ENCODE measurements at places on chromosomes 3 and 15. TPM values are rescaled to one million over a fixed set of nuclear protein-coding genes. Genes with fewer than 3 reads are reported as not detected.

DNA sequence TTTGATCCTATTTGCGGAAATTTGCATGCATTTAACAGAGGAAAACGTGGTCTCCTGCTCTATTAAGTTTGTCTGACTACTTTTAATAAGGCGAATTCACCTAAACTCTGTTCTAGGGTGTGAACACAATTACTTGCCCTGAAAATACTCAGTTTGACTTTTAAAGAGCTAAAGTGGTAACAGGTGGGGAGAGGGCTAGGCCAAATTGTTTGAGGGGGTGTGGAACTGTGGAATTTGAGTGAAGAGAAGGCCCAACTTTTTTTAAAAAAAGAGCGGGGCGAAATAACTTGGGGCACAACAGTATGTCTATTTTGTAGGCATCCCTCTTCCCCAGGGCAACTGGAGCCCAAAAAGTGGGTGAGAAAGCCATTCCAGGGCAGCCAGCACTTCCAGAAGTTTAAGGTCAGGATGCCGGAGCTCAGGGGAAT, 580 bp upstream of the FXR1 start:
- DNase-seq = no peak

- no peak for DNase-seq
These were observed 16.3 kb upstream of the MCF2L2 start for GRCh38 chr3:183444748-183445147.

DNA sequence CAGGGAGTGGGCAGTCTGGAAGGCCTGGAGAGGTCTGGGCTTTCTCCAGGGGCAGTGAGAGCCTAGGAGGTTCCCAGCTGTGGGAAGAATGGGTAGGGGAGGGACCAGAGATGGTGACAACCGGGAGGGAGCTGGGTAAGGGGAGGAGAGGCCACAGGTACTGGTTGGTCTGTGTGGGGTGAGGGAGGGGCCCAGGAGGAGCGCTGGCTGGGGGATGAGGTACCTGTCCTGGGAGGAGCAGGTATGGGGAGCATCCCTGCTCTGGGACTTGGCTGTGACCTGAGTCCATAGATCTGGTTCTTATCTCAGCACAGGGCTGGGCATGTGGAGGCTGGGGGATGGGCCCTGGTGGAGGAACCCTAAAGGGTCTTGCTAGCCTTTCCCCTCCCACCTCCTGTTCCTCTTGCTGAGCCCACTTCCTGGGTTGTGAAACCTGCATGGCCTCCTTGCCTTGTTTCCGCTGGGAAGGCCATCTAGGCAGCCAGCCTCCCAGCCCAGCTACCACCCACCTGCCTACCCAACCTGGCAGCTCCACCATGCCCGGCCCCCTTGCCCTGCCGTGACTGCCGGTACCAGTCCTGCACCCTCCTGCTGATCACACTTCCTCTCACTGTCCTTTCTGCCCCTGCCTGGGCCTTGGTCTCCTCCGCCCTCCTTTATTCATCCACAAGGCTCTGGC, 11.0 kb downstream of the PRKCD start:
- DNase-seq = no peak

GRCh38 chr3:94303897-94304296, 241.0 kb downstream of the NSUN3 start:
- peak; percentile 64 for DNase-seq

DNA sequence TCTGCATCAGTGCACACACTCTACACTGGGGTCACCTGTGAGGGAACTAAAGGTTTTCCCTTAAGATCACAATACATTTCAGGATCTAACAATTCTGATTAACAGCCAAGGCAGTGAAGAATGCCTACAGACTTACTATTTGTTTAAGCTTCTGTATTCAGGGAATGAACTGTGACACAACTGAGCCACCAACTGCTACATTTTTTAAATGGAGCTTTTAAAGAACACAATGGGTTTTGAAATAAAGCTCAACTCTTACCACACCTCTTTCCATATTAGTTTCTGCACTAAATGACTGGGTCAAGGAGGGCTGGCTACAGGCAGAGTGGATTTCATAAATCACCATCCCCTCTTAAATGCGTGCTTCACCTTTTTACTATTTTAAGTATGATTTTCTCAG, 100.2 kb downstream of the TMCC1 start:
- DNase-seq = no peak

DNA sequence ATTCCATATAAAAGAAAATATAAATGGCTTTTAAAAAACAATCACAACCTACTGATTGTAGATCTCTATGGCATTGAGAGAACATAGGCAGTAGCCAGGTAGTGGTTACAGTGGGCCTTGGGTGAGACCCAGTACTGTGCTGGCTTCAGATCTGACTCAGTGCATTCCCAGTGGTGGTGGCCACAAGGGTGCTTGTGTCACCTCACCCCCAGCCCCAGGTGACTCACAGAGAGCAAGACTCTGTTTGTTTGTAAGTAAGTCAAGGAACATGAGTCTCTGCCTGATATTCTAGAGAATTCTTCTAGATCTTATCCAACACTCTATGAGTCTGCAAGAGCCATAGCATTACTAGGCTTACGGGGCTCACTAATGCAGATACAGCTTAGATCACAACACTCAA, 118.8 kb upstream of the AZI2 start:
- no peak for DNase-seq

GRCh38 chr15:39414201-39414600, 166.7 kb upstream of the THBS1 start:
- DNase-seq = no peak

- no peak for DNase-seq
These were observed 113.5 kb upstream of the CHL1 start for GRCh38 chr3:83096-83495.

DNA sequence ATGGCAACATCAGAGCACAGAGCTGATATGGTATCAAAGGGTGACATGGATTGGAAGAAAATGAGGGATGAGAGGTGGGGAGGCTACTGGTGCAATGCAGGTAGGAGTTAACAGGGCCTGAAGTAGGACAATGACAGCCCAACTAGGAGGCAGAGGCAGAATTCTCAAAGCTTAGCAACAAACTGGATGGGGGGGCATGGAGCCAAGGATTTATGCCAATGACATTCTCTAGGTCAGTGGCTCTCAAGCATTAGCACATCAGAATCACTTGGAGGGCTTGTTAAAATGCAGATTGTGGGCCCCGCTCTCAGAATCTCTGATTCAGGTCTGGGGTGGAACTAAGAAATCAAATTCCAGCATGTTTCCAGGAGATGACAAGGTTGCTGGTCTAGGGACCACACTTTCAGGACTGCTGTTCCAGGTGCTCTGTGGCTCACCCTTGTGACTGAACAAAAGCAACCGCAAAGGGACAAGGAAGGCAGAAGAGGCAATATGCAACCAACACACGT, 98.0 kb upstream of the TNIK start:
- no peak for DNase-seq

DNA sequence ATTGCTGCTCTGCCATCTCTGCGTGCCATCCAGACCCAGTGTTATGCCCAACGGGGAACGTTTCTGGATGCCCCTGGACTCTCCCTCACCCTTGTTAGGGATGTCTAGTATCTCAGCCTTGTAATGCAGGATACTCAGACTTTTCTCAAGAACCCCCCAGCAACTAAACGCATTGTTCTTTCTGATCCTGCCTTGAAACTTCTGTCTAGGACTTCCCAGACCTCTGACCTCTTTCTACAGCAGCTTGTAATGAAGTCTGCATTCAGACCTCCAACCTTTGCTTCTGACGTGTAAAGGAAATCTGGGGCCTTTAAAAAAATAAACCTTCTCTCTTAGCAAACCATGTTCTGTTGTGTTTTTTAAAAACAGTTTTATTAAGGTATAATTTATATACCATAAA, 139.5 kb downstream of the KCNAB1 start:
- DNase-seq = no peak

GRCh38 chr15:94744080-94744793, 512.9 kb downstream of the MCTP2 start:
- DNase-seq = no peak

DNA sequence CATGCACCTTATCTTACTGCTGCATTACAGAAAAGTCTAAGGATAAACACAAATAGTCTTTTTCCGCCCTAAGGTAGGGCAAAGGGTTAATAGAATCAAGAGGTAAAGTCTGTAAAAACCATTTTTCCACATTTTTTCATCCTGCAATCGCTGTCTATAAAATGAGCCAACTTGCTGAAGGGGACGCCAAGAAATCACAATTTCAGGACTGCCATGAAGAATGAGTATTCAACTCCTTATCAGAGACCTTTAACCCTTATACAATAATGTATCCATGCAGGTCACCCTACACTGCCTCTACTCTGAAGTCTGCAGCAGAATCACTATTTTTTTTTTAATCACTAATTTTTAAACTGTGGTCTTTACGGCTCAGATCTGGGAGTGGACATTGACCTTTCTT, 1.1 kb upstream of the DNAJC13 start:
- no peak for DNase-seq

DNA sequence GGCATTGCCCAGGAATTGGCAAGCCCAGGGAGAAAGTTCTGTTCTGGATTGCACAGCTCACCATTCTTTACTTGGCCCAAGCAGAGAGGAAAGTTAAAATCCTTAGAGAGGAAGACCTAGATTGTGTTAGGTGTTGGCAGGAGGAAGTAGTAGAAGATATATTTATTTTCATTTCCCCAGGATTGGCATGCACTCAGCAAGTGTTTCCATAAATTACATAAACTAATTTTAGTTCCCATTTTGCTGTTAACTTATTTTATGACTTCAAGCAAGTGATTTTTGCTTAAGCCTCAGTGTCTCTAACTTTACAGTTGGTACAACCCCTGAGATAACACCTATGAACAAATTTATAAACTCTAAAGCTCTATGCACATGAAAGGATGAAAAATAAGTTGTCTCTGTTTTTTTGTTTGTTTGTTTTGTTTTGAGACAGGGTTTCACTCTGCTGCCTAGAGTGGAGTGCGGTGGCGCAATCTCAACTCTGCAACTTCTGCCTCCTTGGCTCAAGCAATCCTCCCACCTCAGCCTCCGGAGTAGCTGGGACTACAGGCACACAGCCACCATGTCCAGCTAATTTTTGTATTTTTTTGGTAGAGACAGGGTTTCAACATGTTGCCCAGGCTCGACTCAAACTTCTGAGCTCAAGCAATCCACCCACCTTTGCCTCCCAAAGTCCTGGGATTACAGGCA, 31.2 kb upstream of the TOP2B start:
- DNase-seq = no peak

GRCh38 chr3:119492810-119493209, 5.5 kb upstream of the TIMMDC1 start:
- DNase-seq = no peak

DNA sequence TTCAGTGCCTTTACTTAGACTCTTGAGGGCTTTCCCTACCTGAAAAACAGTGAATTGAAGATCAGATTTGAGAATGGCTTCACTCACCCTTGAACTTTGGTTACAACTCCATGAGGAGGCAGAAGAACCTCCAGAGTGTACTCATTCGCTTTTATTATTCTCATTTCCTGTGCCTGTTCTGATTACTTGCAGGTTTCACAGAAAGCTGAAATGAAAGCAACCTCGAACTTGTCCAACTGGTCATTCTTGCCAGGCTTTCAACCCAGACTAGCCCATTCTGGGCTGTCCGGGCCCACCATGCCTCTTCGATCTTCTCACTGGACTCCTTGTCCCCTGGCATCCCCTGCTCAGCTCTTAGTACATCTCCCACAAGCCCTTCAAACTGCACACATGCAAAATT, 20.2 kb upstream of the THUMPD3 start:
- DNase-seq = no peak

- no peak for DNase-seq
These were observed 30.5 kb upstream of the ATP13A3 start for GRCh38 chr3:194517333-194517732.

- DNase-seq = no peak
These were observed 13.3 kb upstream of the OR5K1 start for GRCh38 chr3:98449606-98450193.

- DNase-seq = no peak
These were observed 52.4 kb downstream of the SETMAR start for GRCh38 chr3:4355401-4356219.

DNA sequence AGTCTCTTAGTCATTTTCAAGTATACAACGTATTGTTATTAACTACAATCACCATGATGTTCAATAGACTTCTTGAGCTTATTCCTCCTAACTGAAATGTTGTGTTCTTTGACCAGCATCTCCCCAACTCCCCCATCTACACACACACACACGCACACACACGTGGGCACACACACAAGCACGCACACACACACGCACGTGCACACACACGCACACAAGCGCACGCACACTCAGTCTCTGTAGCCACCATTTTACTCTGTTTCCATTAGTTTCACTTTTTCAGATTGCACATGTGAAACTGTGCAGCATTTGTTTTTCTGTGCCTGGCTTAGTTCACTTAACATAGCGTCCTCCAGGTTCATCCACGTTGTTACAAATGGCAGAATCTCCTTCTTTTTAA, 247.0 kb downstream of the XXYLT1 start:
- DNase-seq = no peak

GRCh38 chr3:151827816-151828215, 13.9 kb downstream of the AADAC start:
- DNase-seq = no peak

- no peak for DNase-seq
These were observed 47.9 kb downstream of the PIK3CA start for GRCh38 chr3:179196098-179196497.

GRCh38 chr3:105118905-105119304, 247.8 kb upstream of the ALCAM start:
- no peak for DNase-seq

GRCh38 chr3:99965077-99965476, 147.4 kb downstream of the CMSS1 start:
- DNase-seq = no peak

- no peak for DNase-seq
These were observed 19.9 kb upstream of the ALPK3 start for GRCh38 chr15:84797212-84797611.

DNA sequence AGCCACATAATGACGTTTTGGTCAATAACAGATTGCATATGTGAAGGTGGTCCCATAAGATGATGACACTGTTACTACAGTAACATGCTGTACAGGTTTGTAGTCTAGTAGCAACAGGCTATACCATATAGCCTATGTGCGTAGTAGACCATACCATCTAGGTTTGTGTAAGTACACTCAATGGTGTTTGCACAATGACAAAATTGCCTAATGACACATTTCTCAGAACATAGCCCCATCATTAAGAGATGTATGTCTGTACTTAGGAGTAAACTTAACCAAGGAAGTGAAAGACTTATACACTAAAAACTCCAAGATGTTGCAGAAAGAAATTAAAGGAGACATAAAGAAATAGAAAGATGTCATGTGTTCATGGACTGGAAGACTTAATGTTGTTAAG, 66.2 kb downstream of the RPLP1 start:
- DNase-seq = no peak

- no peak for DNase-seq
These were observed 5.7 kb downstream of the FURIN start for GRCh38 chr15:90873998-90874605.

The RASL12 gene
- total RNA-seq = 8.6 TPM

The LRRC31 gene
- total RNA-seq = not detected

The SPINT1 gene
- total RNA-seq = 3.3 TPM

The CCDC9B gene
- total RNA-seq = 15.7 TPM

The C3orf49 gene
- total RNA-seq = not detected

The MCF2L2 gene
- 135 TPM for total RNA-seq

The MUSTN1 gene
- total RNA-seq = 39.4 TPM

The MIX23 gene
- 26.0 TPM for total RNA-seq

The P2RY13 gene
- total RNA-seq = 1.5 TPM

The FGD5 gene
- total RNA-seq = 8.8 TPM

The GOLGA6D gene
- total RNA-seq = 0.24 TPM

The LRRC3B gene
- 19.4 TPM for total RNA-seq

The SEMA5B gene
- 14.7 TPM for total RNA-seq

The KBTBD13 gene
- total RNA-seq = not detected

The ULK4 gene
- 13.9 TPM for total RNA-seq

The CPEB1 gene
- 63.4 TPM for total RNA-seq

The CNBP gene
- 224 TPM for total RNA-seq

The GADL1 gene
- not detected for total RNA-seq

The NTRK3 gene
- 153 TPM for total RNA-seq

The CATSPER2 gene
- total RNA-seq = 34.9 TPM
